Pulmonary artery endothelial cell (primary cell): ENCODE measurements at places on chromosomes 4 and X. TPM values are rescaled to one million over a fixed set of nuclear protein-coding genes. Genes with fewer than 3 reads are reported as not detected.
A peak's percentile ranks its signal among the peaks of the same experiment; 100 is the strongest.

- DNase-seq, result no peak
These were observed 4.7 kb downstream of the HS3ST1 start for GRCh38 chr4:11424000-11424399.

GRCh38 chrX:12349201-12349600 lies 210.9 kb downstream of the FRMPD4 start:
- DNase-seq, result no peak

- DNase-seq, result no peak
These were observed 28.3 kb upstream of the ALG13 start for GRCh38 chrX:111652719-111653118.

HNRNPD gene
- 44.1 and 52.4 TPM in 2 replicates for total RNA-seq

PPP1R2C gene
- not detected in 2 replicates for total RNA-seq

GLUD2 gene
- 3.5 and 3.7 TPM in 2 replicates for total RNA-seq

DNA sequence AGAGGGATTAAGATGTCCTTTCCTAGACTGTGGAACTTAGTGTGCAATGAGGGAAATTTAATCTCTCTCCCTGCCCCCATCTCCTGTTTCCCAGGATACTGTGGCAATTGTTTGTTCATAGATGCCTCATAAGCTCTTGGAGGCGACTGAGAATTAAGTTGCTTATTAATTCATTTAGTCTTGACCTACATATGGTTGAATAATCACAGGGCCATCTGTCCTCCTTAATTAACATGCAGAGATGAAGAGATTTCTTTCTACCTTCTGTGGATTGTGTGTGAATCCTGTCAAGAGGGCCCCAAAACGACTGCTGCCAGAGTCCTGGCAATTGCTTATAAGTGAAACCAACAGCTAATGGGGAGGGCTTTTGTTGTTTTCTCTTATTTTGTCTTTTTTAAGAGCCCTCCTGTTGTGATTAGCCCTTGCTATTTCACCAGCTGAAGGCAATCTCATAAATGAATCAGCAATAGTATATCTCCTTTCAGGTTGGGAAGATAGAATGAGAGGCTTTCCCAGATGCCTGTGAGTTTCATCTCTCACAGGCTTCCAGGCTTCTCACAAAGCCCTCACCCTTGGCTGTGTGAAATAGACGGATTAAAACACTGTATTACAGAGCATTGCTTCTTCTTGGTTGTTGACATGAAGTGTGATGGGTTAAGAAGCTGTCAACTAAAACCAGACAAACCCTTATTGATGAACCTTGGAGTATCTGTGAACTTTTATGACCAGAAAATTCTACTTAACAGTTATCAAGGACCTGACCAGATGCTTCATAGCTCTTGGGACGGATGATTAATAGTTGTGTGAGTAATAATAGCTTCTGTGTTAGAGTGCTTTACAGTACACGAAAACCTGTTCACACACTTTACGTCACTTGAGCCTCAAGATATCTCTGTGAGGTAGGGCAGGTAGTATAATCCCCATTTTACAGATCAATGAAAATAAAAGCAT lies 58.5 kb downstream of the PGRMC2 start:
- DNase-seq, result no peak

DNA sequence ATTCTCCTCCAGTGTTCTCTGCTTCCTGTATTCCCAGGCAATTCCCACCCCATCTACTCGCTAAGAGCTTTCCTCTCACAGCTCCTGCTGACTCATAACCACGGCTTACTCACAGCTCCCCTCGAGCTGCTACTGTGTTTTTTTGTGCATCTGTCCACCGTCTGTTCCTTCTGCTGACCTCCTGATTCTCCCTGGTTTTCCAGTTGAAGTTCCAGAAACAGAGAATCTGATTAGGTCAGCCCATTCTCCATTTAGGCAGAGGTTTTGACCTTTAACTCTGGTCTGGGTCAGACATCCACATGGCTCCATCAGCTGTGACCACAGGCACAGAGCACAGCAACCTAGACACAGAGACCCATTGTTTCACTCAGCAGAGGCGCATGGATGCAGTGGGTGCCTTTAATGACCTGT lies 5.5 kb upstream of the SMIM20 start:
- DNase-seq, result peak; percentile 67

UGT2A1 gene
- total RNA-seq, result 0.53 and 1.1 TPM in 2 replicates

DNA sequence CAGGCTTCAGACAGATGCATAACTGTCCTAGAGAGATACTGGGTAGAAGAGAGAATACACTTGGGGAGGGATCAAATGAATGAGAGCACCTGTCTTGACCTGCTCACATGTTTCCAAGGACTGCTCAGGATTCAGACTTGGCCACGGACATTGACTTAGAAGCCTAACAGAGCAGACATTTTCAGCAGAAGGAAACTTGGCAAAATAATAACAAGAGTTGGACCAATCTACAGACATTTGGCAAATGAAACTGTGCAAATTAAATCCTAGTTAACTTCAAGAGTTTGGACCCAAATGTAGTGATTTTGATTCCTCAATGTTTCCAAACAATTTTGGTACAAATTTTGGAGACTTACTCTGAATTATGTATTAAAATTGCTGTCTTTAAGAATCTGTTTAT lies 223.9 kb downstream of the CAMK2D start:
- DNase-seq, result no peak

- no peak for DNase-seq
These were observed 128.3 kb upstream of the MED14 start for GRCh38 chrX:40863671-40864070.

CLDN2 gene
- total RNA-seq, result not detected in 2 replicates

DNA sequence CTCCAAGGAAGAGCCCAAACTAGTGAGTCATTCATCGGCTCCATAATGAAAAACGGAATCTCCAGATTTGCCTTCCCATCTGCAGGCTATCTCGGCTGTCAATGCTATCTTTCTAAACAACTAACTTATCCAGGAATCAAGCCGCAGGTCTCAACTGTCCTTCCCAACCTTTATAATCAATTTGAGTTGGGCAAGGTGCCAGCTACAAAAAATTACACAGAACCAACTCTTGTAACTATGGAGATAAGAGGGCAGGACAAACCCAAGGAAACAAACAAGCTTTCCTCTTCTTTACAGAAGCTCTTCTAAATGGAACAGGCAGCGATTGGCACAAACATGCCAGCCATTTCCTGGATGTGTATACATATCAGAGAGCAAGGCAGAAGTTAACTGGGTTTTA lies 61.2 kb upstream of the RAI2 start:
- no peak for DNase-seq

DNA sequence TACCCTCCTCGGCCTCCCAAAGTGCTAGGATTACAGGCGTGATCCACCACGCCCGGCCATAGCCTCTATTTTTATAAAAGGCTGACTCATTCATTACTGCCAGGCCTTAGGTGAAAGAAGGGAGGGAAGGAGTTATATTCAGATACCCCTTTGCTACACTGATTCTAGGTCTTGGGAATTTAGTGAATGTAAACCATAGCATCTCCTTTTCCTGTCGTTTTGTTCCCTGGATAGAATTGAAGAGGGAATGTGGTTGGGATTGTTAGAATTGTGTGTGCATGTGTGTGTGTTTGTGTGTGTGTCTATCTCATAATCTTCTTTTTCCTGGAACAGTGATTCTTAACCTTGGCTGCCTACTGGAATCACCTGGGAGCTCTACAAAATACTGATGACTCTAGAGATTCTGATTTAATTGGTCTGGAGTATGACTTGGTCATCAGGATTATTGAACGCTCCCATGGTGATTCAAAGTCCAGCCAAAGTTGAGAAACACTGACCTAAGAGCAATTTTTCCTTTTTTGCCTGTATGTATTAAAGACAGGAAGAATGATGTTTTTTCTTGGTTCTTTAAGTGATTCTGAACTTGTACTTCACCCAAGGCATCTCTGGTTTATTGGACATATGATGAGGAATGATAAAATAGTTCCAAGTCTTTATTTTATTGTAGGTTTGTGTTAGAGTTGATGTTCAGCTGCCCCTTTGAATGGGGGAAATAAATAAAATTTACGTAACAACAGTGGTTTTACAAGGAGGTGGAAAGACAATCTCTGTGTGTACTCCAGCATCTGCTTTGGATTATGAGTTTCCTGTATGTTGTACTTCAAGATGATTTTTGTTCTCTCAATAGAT lies 37.0 kb downstream of the NAP1L5 start:
- no peak for DNase-seq

MAGEA9B gene
- total RNA-seq, result not detected in 2 replicates

GRCh38 chrX:10525381-10526120 lies 94.8 kb downstream of the MID1 start:
- no peak for DNase-seq

- no peak for DNase-seq
These were observed 126.8 kb downstream of the NAA11 start for GRCh38 chr4:79198951-79199587.

DNA sequence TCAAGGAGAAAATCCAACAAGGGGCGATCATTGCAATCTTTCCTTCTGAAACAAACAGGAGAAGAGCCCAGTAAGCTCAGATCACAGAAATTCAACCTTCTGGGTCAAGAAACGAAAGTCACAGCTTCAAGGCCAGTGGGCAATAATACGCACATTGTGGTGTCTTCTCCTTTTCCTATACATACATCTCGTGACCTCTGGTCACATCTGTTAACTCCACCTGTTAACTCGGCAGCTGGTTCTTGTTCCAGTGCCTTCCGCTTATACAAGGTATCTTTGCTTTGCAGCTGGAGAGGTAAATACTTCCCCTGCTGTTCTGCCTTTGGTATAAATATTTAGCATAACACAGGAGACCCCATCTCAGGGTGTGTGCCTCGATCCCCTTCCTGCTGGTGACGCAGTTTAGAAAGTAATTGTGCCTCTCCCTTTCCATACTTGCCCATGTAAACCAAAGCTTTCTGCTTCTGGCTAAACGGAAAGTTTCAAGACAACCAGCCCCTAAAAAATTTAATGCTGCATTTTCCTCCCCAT lies 45.0 kb downstream of the CCDC149 start:
- DNase-seq, result no peak

DNA sequence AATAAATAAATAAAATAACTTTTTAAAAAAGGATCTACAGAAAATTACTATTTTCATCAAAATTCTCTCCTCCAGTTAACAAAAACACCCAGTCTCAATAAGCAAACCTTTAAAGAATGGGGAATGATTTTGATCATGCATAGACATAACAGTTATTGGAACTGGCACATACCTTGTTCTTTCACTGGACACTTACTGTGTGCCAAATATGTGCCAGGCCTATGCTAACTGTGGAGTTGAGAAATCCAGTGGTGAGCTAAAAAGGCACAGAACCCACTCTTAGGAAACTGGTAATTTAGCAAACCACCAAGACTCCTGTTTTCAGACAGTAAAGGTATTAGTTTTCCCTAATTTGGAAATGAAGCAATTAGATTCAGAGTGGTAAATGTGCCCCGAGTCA lies 39.1 kb downstream of the CLOCK start:
- DNase-seq, result no peak

CHRDL1 gene
- total RNA-seq, result not detected in 2 replicates

DNA sequence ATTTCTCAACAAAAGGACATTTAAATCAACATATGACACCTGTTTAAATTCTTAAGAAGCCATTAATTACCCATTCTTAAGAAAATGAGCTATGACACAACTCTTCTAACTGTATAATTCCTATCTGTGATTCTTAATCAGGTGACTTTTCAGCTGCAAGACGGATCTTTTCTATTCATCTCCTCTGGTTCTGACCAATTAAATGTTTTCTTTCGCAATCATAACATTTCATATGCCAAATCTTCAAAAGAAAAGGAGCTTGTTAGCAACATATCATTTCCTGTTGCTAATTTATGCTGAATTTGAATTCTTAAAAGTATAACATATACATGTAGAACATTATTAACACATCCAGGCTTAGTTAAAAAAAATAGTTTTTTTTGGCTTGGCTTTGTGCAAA lies 62.5 kb downstream of the SEL1L3 start:
- no peak for DNase-seq

- DNase-seq, result no peak
These were observed 345.8 kb upstream of the CASK start for GRCh38 chrX:42269186-42269585.

GRCh38 chrX:98362630-98363029 lies 1478.9 kb downstream of the RPA4 start:
- DNase-seq, result no peak

DNA sequence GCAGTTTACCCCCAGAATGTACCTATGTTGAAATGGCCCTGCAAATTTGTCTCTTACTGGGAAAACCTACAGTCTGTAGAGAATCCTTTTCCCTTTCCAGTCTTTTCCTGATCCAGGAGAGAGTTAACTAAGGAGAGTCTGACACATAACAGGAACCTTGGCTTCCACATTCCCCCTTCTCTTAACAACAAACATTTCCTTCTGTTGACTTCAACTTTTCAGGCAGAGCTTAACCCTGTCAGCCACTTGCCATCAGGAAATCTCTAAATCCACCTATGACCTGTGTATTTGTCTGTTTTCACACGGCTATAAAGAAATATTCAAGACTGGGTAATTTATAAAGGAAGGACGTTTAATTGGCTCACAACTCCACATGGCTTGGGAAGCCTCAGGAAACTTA lies 45.6 kb upstream of the GPR78 start:
- DNase-seq, result no peak

F8A2 gene
- not detected in 2 replicates for total RNA-seq

DNA sequence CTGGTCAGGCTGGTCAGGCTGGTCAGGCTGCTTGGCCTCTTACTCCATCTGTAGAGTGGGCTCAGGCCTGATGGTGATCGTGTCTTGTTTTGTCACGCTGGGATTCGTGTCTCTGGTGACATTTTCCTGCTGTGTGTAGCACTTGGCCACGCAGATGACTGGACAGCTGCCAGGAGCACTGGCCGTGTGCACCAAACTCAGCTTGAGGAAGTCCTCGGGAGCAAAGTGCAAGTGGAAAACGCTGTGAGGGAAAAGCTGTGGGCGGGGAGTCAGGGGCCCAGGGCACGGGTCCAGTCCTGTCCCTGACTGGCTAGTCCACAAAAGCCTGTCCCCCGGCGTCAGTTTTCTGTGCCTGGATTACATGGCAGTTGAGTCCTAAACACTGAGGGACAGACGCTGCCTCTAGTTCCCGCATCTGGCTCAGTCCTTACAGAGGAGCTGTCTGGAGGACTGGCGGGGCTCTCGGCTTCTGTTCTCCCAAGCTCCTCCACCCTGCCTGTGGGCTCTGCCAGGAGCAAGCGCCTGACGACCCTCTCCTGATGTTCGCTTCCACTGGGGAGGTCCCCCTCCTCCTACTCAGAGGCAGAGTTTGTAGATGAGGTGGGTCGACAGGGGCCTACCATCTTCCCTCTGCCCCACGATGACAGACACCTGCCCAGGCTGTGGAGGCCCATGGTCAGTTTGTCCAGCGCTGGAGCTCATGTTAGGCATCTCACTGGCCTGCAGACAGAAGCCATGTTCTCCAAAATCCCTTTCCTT lies 35.9 kb upstream of the GRPEL1 start:
- DNase-seq, result no peak

UGT2B17 gene
- not detected in 2 replicates for total RNA-seq

- no peak for DNase-seq
These were observed 607.9 kb downstream of the ANKRD50 start for GRCh38 chr4:124104628-124105027.

CTAG2 gene
- total RNA-seq, result not detected in 2 replicates

DNA sequence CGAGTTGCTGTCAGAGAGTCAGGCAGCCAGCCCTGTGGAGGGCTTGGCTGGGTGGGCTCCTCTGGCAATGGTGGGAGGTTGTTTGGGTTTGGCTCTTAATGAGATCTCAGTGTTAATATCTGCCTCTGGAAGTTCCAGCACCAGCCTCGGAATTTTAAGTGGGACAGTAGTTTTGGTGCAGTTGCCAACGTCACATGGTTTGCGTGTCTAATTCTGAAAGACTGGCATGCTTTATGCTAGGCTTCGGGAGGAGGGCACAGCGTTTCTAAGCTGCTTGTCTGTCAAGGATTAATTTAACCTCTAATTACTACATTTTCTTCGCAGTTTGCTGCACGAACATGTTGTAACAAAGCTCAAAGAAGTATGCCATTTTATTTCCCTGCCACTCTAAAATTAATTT lies 9.2 kb downstream of the MAMLD1 start:
- DNase-seq, result no peak
